Stimulated activated CD4-positive, alpha-beta T cell treated with anti-CD3 and anti-CD28 coated beads, Interleukin-4, amount 100 ng/mL, for 1 hour (primary cell): ENCODE measurements at places on chromosomes 11 and 22.

DNA sequence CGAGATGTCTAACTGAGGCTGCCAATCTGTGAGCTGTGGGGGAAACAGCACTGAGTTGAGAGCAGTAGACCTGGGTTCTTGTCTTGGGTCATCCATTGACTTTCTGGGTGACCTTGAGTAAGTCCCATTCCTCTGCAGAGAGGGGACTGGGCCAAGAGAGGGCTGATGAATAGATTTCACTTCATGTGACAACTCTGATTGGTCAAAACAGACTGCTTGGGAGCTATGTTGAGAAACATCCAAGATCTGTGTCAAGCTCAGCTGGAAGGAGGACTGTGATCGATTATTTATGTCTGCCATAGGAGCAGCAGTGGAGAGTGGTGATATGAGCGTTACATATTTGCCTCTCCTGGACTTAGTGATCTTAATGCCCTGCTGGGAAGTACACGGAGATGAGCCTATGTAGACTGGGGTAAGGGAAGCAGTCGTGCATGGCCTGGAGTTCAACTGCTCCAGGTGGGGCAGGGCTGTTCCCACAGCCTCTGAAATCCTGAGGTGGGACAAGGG, 47.7 kb downstream of the OTOG start:
- DNase-seq: no peak

GRCh38 chr11:61361237-61361740, 393 bp downstream of the CYB561A3 start:
- no peak for DNase-seq

DNA sequence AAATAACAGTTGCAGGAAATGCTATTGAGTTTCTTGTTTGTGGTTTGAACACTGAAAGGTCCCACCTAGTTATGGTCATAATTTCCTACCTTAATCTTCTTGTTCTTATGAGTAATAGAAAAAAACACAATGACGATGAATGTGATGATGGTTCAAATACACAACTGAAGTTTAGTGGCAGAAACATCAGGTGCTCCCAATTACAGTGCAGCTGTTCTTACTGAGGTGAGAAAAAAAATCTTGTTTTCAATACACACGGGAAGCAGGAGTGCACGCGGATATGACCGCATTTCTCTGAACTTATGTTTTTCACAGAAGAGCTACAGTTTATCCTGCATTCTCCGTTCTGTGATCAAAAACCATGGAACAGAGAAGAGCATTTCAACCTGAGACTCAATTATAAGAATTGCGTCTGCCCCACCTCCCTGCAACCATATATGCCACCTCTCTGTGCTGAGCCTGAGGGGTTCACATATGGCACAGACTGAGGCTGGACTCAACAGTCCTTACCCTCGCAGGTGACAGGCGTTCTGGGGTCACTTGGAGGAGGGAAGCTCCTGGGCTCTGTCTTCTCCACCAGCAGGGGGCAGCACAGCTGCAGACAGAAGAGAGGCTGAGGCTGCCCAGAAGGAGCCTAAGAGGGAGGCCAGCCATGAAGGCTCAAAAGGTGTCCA, 99.7 kb upstream of the IGLL5 start:
- peak; percentile 68 for DNase-seq

GRCh38 chr11:102289592-102289991, 27.7 kb upstream of the BIRC3 start:
- DNase-seq: no peak

- DNase-seq: no peak
Measured at GRCh38 chr11:91433284-91434010, 791.2 kb upstream of the FAT3 start.

DNA sequence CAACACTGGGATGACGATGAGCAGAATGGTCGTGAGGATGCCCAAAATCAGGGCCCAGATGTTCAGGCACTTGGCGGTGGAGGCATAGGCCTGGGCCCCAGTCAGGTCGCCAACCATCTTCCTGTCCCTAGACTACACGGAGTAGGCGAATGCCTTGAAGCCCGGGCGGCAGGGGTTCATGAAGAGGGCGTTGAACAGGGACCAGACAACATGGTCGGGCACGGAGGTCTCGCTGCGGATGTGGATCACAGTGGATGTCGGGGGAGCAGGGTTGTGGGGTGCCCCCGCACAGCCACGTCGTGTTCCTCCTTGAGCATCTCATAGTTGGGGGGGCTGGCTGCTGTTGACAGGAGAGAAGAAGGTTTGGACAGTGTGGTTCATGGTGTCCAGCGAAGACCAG, 9.5 kb downstream of the MYEOV start:
- DNase-seq: no peak

- no peak for DNase-seq
Measured at GRCh38 chr11:110526323-110526722, 96.6 kb downstream of the FDX1 start.

- no peak for DNase-seq
Measured at GRCh38 chr22:22669093-22669492, 24.7 kb downstream of the GGTLC2 start.

DNA sequence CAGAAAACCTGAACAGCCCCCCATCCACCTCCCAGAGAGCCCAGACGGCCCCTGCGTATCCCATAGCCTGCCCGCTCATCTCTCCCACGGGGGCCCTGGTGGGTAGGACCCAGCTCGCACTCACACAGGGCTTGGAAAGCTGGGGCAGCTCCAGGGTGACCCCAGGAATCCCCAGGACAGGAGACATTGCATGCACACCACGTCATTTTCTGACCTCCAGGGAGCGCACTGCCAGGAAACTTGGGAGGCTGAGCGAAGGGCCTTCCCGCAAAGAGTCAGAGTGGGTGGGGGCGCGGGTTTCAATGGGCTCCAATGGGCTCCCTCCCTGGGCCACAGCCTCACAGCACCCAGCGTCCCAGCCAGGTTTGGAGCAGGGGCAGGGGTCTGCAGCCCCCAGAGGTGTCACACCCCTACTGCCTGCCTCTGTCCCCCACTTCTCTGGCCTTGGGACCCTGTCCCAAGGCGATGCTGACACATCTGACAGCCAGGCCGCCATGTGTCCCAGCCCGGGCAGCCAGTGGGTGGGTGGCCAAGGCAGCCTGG, 8.2 kb upstream of the SYT8 start:
- DNase-seq: no peak

GRCh38 chr11:66967670-66968425, 7.3 kb upstream of the C11orf86 start:
- no peak for DNase-seq

DNA sequence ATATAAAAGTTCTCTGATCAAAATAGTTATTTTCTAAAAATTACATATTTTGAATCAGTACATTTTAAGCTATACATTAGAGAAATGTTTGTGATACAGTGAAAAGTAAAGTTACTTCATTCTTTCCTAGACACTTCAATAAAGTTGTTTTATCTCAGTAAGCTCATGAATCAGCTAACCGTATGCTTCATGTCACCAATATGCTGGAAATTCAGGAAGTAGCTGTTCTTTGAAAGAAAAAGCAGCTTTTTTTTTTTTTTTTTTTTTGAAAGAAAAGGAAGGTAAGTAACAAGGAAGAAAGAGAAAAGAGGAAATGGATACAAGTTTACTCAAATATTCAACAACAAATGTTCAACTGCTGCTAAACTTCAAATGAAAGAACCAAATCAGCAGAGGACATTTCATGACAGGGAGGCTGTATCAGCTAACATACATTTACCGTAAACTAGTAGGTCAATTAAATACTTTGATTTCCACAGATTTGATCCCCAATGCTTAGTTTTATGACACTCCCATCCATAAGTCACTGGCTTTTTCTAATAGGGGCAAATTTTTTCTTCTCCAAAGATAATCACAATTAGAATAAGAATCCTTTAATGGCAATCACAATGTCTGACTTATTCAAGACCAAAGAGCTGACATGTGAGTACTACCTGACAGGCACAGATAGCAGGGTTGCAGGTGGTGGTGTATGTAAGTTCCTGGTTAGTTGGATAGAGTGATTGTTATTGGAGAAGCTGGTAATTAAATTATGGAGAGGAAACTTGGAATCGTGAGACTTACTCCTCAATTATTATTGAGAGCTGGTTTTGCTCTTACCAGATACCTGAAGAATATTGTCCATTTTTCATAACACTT, 754 bp downstream of the OR52A1 start:
- no peak for DNase-seq

- no peak for DNase-seq
Measured at GRCh38 chr11:126725043-126725442, 275.5 kb downstream of the KIRREL3 start.

GRCh38 chr11:14668731-14669301, 25.2 kb downstream of the PDE3B start:
- no peak for DNase-seq

GRCh38 chr11:30364837-30365482, 42.1 kb downstream of the ARL14EP start:
- DNase-seq: no peak

DNA sequence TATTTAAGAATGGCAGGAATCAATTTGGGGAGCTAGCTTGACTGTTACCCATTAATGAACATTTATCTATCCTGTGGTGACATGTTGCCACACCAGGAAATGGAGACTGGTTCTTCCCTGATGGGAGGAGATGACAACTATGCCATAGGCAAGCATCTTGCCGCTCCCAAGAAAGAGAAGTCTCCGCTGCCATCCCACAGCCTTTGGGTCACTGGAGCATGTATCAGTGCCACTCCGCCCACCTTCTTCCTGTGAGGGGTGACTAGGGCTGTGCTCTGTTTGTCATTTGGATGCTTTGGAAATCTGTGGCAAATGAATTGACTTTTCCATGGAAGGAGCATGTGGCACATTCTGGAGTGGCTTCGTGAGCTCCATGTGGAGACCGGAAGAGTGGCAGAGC, 6.5 kb downstream of the STIP1 start:
- no peak for DNase-seq

- no peak for DNase-seq
Measured at GRCh38 chr11:15776366-15776765, 580.0 kb downstream of the SOX6 start.

- no peak for DNase-seq
Measured at GRCh38 chr11:94884376-94884775, 89.0 kb downstream of the CWC15 start.

DNA sequence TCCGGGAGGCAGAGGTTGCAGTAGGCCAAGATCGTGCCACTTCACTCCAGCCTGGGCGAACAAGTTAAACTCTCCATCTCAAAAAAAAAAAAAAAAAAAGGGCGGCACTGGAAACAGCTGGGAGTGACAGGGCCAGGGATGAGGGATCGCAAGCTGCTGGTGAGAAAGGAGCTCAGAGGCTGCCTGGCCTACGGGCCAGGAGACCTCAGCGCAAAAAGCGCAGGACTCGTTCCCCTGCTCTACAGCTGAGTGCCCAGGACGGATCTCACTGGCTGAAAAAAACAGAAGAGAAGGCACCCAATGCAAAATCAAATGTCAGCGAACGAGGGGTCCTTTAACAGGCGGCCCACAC, 650 bp upstream of the NUP50 start:
- DNase-seq: no peak

- DNase-seq: no peak
Measured at GRCh38 chr11:119608781-119609180, 120.2 kb downstream of the NECTIN1 start.
